Gastroesophageal sphincter (tissue), 4 donors: ENCODE measurements at places on chromosomes 12 and 14.

DNA sequence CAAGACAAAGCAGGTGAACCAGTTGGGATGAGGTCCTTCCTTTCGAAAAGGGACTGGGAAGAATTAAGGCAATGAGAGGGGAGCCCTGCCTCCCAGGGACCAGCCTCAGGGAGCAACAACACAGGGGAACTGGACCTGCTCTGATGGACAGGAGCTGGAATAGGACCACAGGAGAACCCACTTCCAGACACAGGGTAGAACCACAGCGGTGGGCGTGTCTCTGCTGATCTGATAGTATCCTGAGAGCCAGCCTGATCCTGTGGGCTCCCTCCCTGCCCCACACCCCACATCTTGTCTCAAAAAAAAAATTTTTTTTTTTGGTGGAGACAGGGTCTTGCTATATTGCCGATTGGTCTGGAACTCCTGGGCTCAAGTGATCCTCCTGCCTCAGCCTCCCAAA, 13.6 kb upstream of the PLEK2 start:
- no peak for ATAC-seq

DNA sequence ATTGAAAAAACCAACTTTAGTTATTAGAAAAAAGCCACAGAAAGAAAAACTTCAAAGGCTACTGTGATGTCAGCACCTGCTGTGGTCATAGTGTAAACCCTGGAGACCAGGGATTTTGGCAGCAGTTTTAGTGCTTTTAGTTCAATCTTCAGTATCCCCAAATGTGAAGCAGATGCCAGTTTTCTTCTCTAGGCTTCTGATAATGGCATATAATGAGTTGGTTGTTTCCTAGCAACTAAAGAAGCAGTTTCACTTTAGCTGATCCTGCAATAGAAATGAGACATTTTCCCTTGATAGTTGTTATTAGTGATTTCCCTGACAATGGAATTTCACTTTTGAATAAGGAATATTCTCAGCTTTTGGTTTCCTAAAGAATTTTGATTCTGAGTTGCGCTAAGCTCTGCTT, 131.2 kb downstream of the NUBPL start:
- ATAC-seq, result no peak

GRCh38 chr14:77024171-77024691, 4.3 kb downstream of the IRF2BPL start:
- no peak for ATAC-seq

DNA sequence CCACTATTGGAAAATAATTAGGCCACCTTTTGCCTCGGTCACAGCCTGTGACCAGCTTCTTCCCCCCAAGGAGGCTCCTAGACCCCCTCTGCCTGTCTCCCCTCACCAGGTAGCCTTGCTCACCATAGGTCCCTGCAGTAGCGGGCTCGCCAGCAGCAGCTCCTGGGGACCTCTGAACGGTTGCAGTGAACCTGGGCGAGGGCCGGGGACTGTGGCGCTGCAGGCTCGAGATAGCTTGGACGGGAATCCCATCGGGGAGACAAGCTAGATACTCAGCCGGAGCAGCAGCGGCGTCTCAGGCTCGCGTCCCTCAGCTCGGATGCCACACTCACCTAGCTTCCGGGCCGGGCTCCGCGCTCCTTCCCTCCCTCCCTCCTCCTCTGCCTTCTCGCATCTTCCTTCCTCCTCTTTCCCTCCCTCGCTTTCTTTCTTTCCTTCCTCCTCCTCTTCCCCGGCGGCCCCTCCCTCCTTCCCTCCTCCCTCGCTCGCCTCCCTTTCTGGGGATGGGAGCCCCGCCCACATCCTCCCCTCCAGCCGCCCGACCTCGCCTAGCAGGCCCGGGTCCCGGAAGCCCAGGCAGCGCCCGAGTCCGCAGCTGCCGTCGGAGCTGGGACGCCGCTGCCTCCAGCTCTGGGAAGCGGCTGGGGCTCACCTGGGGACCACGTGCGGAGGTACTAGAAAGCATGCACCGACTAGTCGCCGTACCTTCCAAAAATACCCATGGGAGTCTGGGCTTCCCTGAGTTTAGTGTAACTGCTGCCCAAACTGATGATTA, at the start of gene BMP4:
TSS of gene BMP4 (minus strand) at position 399 of the 775 bp plus-strand sequence. CDS start 4,603 bp downstream, outside the sequence.
- peak; percentile 69 for ATAC-seq

GRCh38 chr12:4579305-4580102, 17.5 kb downstream of the DYRK4 start:
- no peak for ATAC-seq

DNA sequence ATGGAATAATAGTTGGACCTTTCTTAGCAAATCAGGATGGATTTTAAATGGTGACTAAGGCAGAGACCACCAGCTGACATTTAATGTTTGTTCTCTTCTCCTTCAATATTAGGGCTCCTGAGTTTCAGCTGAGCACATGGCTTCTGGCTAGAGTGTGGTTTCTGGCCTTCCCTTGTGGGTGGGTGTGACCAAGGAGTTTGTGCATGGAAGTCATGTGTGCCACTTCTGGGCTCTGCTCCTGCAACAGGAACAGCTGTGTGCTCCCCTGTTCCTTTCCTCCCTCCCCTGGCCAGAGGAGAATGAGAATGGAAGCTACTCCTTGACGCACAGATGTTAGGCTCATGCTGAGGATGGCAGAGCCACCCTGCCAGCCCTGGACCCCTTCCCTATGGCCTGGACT, 44.2 kb downstream of the CCDC175 start:
- ATAC-seq, result no peak
